ENCODE measurements at places on chromosomes 5 and 9.
A peak's percentile ranks its signal among the peaks of the same experiment; 100 is the strongest.

DNA sequence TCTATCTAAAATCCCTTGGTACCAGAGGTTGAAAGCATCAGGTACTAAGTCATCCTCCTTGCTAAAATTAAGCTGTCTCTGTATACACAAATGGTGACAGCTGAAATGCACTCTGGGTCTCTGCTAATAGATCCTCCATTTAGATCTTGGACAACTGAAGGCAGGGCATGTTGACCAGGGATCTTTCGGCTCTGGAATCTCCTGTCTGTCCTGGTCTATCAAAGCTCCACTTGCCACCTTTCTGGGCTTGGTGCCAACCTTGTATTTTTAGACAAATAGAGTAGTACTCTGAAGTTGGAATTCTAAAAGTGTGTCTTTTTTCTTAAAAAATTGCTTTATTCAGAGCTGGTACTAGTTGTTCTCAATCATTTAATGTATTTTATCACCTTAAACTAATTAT, 135.2 kb upstream of the HMHB1 start:
- DNase-seq = no peak

GRCh38 chr5:65127161-65127901, 354.4 kb downstream of the ADAMTS6 start:
- DNase-seq = no peak

- DNase-seq = no peak
These were observed 106.6 kb downstream of the DENND1A start for GRCh38 chr9:123823194-123823947.

DNA sequence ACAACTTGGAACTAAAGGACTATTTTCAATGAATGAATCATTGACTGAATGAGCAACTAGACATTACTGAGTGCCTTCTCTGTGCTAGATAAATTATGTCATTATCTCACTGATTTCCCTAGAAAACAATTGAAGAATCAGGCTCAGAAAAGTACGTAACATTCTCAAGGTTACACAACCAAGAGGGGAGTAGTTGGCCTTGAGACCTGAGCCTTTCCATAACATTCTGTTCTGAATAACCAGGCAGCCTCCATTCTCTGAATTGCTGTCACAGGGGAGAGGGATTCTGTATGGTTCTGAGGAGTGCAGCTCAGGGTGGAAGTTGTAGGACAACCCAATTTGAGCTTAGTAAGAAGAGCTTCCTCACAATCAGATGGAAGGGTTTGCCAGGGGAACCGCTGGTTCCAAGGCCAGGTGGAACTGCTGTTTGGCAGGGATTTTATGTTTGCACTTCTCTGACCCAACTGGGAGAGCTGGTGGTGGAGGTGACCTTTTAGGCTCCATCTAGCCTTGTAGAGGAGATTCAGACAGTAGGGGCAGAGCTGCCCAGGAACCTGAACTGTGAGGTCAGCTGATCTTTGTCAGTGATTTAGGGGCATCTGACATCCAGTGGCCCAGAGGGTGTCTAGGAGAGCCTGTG, 16.3 kb downstream of the POLR1E start:
- no peak for DNase-seq

DNA sequence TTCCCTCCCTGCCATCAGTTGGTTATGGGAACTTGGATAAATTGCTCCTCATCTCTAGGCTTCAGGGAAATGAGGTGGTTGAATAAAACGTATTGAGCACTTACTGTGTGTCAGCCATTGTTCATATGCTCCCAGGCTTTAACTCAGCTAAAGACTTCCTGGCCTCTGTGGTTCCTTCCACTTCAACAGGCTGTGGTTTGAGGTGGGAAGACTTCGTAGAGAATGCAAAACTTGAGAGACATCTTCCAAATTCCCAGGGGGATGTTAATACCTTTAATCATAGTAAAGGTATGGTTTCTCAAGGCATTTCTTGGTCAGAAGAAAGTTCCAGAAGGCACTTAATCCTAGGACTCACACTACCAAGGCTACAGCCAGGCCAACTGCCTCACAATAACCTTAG, 1.5 kb upstream of the GPX3 start:
- DNase-seq = no peak

DNA sequence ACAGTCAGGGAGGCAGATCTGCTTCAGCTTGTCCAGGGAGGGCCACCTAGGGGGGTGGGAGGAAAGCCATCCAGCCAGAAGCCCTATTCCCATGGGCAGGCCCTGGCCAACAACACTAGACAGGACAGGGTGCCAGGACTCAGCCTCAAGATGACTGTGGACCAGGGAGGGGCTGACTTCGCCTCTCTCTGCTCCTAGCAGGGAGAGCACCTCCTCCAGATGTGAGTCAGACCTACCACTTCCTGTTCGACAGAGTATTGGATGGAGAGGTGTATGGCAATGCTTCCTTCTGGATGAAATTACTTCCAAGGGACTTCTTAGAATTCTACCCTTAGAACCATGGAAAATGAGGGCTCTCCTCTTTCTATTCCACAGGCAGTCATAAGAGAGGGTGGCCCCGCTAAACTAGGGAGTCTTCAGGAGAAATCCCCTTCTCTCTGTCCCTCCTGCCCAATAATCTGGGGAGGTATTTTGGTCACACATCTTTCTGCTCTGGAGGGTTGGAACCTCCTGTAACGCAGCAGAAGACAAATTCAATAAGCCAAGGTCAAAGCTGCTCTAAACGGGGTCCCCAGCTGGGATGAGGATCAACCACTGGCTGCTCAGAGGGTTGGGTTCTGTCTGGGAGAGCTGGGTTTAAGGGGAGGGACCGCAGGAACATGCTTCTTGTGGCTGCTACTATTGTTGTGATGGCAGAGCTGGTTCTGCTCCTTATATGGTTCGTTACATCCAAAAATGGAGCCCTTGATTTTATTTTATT, 23.2 kb upstream of the RCL1 start:
- peak; percentile 28 for DNase-seq

- DNase-seq = no peak
These were observed 16.1 kb downstream of the GFI1B start for GRCh38 chr9:132994410-132995120.
